ENCODE measurements at places on chromosomes 7 and 10. TPM values are rescaled to one million over a fixed set of nuclear protein-coding genes. Genes with fewer than 3 reads are reported as not detected.
A peak's percentile ranks its signal among the peaks of the same experiment; 100 is the strongest.

DNA sequence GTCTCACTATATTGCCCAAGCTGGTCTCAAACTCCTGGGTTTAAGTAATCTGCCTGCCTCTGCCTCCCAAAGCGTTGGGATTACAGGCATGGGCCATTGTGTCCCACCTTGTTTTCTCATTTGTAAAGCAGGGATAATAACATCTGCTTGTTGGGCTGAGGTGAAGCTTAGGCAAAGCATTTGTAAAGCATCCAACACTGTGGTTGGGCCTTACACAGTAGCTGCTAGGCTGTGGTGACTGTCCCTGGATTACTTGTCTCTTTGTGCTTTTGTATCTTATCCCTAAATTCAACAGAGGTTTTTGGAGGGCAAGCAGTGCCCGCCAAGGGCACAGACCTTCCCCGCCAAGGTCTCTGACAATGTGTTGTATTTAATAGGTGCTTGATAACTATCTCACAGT is 14.3 kb downstream of the HKDC1 start:
- DNase-seq = no peak

DNA sequence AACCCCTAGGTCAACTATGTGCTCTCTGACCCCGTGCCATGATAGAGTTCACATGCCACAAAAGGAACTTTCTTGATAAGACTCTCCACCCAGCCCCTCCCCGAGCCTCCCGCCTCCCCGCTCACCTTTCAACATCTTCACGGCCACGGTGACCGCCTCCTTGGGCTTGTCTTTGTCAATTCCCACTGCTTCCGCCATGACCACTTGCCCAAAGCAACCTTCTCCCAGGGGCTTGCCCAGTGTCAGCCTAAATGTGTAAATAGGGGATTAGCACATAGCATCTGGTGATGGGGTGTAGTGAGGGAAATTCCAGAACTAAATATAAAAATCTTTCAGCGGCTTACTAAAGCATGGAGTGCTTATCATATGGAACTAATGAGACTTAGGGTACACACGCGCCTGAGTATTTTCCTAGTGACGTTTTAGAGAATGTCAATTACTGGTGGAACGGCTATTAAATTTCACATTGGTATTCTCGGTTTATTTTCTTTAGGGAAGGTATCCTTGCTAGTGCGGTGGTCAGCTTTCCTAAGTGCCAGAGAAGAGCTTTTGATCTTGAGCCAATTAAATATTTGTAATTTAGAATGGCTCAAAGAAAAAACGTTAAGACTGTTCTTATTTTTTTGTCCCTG is 97.4 kb downstream of the FGFR2 start:
- no peak for DNase-seq

DNA sequence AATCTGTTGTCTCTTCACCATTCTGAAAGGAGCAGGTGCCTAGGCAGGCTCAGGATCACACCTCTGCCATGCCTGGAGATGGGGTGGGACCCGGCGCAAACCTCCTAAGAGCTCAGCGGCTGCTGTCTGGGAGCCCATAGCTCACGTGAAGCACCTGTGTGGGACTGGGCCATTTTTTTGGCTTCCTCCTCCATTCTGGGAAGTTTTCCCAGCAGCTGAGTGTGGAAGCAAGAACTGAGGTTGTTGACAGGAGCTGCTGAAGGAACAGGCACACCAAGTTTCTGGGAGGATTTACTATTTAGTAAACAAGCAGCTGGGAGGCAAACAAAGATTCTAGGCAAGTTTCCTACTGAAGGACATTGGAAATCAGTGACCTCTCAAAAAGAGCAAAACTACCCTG is 77.3 kb downstream of the FAM13C start:
- DNase-seq = no peak

Gene NDUFB2
- total RNA-seq = 142 TPM

GRCh38 chr10:23441251-23441650 is 2.4 kb downstream of the OTUD1 start:
- DNase-seq = no peak

Gene CCZ1B
- total RNA-seq = 6.5 TPM

Gene CYP17A1
- total RNA-seq = 1.8 TPM

Gene MMRN2
- 10.6 TPM for total RNA-seq

DNA sequence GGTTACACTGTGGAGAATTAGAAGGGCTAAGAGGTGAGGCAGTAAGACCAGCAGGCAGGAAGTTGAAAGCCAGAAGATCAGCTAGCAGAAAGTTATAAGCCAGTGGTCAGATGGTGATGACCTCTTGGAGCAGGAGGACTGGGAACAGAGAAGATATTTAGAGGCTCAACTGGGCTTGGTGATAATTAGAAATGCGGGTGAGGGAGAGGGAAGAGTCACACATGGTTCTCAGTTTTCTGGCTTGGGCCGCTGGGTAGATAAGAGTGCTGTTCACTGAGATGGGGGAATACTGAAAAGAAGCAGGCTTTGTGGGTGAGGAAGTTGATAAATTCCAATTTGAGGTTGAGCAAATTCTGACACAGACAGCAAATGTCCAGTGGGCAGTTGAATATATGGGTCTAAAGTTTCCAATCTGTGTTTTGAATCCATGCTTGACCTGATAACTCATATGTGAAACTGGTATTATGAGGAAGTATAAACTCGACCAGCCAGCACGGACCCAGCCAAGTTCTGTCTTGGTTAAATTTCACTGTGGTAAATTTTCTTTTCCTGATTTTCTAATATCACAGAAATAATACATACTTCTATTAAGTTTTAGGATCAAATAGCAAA is 22.7 kb downstream of the LSMEM1 start:
- DNase-seq = no peak

Gene NODAL
- not detected for total RNA-seq

- no peak for DNase-seq
Observed at GRCh38 chr7:2843711-2844152, 376 bp downstream of the GNA12 start.

Gene PDZD7
- total RNA-seq = 0.21 TPM

Gene INSYN2A
- not detected for total RNA-seq

Gene PLEKHA1
- total RNA-seq = 42.2 TPM

GRCh38 chr10:102396730-102397151 is 1.2 kb downstream of the NFKB2 start:
- DNase-seq = no peak

DNA sequence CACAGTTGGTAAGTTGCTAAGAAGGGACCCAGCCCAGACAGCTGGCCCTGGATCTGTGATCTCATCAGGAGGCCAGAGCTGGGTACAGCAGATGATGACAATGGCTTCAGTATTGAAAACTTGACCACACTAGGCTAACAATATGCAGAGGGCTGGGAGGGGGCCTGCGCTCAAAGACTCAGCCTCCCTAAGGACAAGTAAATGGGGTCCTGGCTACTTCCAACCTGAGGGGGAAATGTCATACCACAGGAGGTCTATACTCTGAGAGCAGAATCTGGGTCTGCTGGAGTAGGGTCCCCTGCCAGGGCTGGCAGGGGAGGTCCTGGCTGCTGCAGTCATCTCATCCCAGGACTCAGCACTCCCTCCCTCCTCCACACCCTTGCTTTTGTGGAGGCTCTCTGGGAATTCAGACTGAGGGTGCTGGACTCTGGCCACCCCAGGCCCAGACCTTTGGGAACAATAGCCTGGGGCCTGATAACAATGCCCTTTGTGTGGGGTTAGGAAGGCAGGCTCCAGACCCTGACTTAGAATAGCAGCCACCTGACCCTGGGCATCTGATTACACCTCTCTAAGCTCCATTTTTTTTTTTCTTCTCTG is 1.4 kb downstream of the FXYD4 start:
- DNase-seq = peak; percentile 18

Gene NSUN6
- 24.0 TPM for total RNA-seq

GRCh38 chr7:42753367-42753766 is 158.5 kb downstream of the C7orf25 start:
- no peak for DNase-seq

Gene CRYGN
- total RNA-seq = not detected

DNA sequence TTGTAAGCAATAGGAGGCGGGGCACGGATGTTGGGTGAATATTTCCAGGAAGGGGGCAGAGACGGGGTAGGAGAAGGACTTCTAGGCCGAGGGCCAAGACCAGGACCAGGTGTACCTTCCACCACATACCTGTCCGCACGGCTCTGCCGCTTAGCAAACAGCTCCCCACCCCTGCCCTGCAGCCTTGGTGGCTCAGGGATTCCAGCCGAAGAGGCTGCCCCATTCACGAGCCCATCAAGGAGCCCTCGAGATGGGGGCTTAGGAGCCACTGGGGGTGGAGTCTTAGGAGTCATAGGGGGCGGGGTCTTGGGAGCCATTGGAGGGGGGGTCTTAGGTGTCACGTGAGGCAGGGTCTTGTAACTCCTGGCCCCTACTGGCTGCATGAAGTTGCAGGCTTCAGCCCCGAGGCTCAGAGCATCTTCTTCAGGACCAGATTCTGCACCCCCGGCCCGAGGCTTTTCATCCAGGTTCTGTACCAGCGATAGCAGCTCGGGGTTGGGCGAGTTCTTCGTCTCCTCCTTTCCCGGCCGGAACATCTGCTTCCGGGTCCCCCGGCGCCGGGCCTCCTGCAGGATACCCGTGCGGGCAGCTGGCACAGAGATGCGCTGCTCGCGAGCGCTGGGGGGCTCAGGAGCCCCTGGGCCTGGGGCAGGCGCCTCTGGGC is 6.1 kb upstream of the MYOZ1 start:
- no peak for DNase-seq

DNA sequence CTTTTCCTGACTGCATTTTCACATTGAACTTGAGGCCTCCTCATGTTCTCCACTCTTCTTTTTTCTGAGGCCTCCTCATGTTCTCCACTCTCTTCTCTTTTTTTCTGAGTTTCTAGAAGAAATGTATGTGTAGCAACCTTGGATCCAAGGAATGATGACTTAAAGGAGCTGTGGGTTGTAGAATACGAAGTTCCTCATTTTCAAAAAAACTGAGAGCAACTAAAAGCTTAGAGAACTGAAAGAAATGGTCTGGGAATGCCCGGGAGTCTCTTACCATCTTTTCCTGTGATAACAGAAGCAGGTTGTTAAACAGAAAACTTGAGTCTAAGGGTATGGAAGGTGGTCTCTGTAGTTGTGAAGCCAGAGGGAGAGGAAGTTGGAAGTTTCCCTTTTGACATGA is 32.8 kb downstream of the MRPS33 start:
- DNase-seq = no peak

Gene HOXA5
- total RNA-seq = 0.53 TPM

Gene SMARCD3
- total RNA-seq = 2.4 TPM

GRCh38 chr10:25017154-25017590 is 760 bp downstream of the THNSL1 start:
- no peak for DNase-seq

- no peak for DNase-seq
Observed at GRCh38 chr10:97701438-97702069, 12.0 kb upstream of the MARVELD1 start.

DNA sequence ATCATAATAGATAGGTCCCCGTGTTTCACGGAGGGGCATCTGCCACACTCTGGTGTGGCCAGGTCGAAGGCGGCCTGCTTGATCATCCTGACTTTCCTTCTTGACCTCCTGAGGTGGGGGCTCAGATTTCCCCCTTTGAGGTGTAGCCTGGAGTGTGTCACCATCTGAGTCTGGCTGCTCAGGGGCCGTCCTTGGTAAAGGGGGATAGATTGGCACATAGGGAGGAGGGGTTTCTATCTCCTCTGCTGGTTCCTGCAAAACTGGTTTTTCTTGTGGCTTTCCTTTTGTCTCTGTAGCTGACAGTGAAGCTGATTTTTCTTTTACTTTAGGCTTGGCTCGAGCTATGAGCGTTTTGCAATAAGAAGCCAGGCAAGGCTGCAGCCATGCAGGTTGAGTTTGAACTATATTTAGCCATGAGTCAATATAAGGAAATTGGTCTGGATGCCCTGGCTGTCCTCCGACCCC is 7.1 kb upstream of the ZNF117 start:
- DNase-seq = no peak

DNA sequence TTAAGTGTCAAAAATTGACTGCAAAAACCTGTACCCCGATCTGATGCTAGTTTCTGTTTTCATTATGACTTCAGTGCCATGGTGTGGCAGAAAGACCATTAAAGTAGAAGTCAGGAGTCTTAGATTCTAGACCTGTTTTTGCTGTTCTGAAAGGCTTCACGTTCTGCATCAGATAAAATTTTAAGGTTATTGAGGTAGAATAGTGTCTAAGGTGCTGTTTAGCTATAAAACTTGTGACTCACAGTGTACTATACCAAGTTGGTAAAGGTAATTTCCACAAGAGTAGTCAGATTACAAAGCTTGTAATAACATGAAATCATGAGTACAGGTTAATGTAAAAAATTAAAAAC is 38.6 kb downstream of the ZNRF2 start:
- DNase-seq = no peak

Gene PLXDC2
- total RNA-seq = 4.8 TPM

Gene SRRM3
- not detected for total RNA-seq

DNA sequence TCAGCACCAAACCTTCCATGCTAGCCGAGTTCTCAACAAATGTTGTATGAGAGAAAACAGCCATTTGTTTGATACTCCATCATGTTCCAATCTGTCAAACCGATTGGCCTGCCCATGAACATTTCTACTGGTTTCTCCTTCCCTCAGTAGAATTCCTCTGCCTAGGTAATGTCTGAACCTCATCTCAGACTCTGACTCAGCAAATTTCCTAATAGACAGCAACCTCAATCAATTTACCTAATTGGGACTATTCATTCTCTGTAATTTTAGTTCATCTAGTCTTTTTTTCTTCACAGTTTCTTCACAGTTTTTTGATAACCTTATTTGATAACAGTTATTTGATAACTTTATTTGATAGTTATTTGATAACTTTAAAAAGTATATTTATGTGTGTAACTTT is 585.1 kb downstream of the DNAJB9 start:
- DNase-seq = no peak

DNA sequence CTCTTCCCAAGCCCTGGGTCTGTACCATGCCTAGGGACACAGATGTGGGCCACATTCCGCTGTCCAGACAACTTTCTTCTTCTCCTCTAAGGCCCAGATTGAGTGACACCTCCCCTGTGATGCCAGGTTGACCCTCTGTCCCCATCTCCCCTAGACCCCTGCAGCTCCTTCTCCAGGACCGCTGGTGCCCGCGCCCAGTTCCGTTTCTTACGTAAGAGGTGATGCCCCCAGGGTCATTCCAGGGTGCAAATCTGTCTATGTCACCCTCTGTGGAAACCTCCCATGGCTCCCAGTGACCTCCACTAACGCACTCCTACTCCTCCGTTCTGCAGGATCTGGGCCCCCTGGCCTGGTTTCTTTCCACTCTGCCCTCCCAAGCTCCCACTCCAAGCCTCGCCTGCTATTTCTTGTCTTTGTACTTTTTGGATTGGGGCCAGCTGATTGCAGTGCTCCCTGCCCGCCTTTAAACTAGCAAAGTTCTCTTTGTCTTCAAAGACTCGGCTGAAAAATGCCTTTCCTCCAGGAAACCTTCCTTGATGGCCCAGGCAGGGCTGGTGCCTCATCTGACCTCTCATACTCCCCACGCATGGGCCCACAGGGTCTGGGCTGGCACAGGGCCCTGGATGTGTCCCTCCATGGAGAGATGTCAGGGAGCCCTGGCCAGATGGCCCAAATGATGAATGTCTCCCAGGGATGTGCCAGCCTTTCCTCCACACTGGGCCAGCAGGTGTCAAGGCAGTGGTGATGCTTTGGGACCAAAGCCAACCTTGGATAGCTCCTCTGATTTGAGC is 21.3 kb upstream of the ELN start:
- DNase-seq = no peak

GRCh38 chr7:28361551-28361950 is 50.8 kb upstream of the CREB5 start:
- no peak for DNase-seq

Gene SLC26A3
- total RNA-seq = not detected

GRCh38 chr7:25998499-25998898 is 153.5 kb upstream of the NFE2L3 start:
- no peak for DNase-seq

Measured in right lobe of liver (tissue), 6 donors.